8988T (cell line): ENCODE measurements at places on chromosomes 16 and 17.
A peak's percentile ranks its signal among the peaks of the same experiment; 100 is the strongest.

DNA sequence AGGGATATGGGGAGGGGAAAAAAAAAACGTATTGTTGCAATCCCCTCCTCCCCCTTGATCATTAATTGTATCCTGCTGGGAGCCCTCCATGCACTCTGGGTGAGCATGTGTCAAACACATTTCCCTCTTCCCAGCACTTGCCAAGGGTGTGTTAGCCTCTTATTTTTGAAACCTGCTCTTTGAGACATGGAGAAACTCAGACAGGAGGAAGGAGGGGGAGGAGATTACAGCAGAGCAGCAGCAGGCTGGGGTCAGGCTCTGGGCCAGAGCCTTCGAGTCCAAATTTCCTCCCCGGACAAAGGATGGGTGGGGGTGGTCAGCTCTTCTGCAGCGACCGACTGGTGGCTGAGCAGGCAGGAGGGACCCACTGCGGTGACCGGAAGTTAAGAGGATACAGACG, 64.7 kb downstream of the SOX9 start:
- no peak for DNase-seq

DNA sequence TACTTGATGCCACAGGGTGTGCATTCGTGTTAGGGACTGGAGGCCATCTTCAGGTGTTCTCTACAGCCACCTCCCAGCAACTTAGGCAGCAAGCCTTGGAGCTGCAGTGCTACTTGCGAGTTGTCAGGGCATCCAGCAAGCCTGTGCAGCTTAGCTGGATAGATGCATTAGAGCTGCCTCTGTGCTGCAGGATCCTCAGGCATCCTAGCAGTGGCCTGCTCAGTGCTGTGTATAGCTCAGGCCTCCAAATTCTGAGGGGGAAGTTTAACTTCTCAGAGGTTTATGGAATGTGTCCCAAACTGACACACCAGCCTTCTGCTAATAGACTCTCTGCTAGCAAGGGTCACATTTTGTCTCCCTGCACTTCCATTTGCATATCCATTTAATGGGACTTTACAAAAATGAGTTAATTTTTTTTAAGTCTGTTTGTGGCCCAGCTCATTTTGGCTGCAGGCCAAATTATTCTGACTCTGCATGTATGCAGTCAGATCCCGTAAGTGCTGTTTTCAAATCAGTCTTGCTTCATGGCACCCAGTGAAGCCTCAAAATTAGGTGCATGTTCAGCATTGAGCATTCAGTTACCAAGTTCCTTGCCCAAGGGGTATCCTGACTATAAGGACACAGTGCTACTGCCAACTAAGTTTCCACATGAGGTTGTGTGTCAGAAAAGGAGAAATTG, 6.8 kb downstream of the GABARAPL2 start:
- no peak for DNase-seq

- peak; percentile 40 for DNase-seq
These were observed 38.2 kb upstream of the PIRT start for GRCh38 chr17:10875984-10876555.

DNA sequence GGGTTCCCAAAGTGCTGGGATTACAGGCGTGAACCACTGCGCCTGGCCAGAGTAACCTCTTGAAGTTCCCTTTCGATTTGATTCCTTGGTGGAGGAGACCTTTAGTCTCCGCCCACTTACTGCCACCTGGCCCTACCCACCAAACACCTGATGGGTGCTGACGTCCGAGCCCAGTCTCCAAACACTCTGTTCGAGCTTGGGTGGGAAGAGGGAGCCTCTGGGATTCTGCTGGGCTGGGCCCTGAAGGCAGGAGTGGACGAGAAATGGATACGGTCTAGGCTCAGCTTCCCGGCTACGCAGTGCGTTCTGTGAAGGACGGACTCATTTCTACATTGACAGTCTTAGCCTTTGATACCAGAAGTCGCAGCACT, 870 bp upstream of the ITGA3 start:
- no peak for DNase-seq

DNA sequence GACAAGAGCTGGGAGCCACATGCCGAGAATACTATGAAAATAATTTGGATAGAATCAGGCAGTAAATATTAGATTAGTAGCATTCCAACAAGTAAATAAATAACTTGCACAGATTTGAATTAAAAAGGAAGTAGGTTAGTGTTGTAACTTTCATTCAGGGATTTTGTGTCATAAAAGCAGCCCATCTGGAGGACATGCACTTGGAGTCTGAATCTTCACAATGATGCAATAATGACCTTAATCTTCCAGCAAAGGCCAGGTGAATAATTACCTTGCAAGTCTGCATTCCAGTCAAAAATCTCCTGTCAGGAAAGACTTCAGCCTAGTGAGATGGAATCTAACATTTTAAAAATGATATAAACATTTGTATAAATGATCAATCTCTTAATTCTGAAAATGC, 518.1 kb downstream of the KCNJ2 start:
- DNase-seq: no peak
